ENCODE measurements at places on chromosomes 12 and 14. TPM values are rescaled to one million over a fixed set of nuclear protein-coding genes. Genes with fewer than 3 reads are reported as not detected.

- DNase-seq, result peak; percentile 21
These were observed 102.7 kb downstream of the DICER1 start for GRCh38 chr14:95054346-95055280.

GRCh38 chr12:128265566-128265965, 1.4 kb upstream of the TMEM132C start:
- no peak for DNase-seq

GRCh38 chr12:18160901-18161300, 70.9 kb upstream of the RERGL start:
- DNase-seq, result no peak

DNA sequence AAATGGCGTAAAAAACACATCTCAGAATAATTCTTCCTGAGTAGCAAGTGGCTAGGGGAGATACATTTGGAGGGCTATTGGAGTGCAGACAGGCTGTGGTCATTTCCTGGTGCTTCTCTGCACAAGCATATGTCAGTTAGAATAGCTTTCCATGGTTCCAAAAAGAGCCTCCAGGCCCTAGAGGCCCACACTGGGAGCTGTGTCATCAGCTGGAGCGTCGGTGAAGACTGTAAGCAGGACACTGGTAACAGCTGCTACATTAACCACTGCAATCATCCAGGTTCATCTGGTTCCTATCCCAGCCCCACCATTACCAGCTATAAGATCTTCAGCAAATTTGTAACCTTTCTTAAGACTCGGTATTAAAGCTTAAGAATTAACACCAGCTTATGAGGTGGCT, 31.7 kb upstream of the APPL2 start:
- no peak for DNase-seq

Gene TPH2
- total RNA-seq, result not detected

DNA sequence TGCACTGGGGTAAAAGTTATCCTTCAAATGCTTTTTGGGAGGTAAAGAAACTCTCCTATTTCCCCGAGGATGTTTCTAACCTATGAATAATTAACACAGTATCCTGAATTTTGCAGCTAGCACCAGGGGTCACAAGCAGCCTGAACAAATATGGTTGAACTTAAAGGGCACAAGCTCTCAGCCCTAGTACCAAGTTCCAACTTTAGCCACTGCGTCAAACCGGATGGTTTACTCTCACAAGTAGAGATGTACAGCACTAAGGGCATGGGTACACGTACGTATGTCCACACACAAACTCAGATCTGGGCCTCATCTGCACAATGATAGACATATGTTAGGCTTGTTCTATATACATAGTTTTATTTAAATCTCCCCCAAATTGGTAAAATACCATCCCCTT, 4.7 kb downstream of the CCDC88C start:
- DNase-seq, result peak; percentile 25

Gene ANO4
- 1.7 TPM for total RNA-seq

DNA sequence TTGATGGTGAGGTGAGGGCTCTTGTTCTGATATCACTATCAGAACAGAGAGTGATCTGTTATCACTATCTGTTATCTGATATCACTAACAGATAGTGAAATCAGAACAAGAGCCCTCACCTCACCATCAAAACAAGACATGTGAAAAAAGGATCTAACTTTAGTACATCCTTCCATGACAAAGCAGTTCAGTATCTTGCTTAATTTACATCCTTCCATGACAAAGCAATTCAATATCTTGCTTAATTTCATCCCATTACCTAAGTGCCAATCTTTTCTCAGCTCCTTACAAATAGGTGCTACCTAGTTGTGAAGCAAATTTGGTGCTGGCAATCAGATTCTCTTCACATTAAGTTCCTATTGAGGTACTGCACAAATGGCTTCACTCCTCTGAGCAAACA, 1865.6 kb upstream of the FLRT2 start:
- no peak for DNase-seq

Gene DIP2B
- total RNA-seq, result 73.4 TPM

DNA sequence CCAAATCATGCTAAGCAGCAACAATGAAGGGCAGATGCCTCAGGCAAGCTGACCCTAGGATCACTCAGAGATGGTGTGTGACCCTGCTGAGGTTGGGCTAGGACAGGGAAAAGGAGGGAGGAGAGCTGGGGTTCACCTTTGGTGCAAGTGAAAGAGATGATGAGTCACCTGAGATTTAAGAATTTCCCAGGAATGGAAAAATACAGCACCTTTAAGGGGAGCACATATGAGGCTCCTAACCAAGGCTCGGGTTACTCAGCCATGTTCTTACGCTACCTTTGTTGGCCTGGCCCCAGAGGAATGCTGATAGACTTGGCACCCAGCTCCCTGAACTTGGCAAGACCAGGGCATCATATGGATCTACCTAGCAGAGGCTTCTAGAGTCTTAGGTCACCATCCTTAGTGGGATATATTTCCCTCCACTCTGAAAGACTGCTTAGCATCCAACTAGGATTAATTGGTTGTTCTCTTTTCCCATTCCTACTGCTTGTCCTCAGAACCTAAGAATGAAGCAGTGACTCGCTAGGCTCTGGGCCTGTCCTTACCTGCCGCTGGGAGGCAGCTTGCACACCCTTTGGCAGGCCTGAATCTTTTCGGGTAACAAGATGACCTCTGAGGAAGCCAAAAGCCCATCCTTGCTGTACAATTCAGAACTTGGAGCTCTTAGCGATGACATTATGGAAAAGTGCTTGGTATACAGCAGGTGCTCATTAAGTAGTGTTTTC, 4.0 kb upstream of the NAA25 start:
- DNase-seq, result no peak

DNA sequence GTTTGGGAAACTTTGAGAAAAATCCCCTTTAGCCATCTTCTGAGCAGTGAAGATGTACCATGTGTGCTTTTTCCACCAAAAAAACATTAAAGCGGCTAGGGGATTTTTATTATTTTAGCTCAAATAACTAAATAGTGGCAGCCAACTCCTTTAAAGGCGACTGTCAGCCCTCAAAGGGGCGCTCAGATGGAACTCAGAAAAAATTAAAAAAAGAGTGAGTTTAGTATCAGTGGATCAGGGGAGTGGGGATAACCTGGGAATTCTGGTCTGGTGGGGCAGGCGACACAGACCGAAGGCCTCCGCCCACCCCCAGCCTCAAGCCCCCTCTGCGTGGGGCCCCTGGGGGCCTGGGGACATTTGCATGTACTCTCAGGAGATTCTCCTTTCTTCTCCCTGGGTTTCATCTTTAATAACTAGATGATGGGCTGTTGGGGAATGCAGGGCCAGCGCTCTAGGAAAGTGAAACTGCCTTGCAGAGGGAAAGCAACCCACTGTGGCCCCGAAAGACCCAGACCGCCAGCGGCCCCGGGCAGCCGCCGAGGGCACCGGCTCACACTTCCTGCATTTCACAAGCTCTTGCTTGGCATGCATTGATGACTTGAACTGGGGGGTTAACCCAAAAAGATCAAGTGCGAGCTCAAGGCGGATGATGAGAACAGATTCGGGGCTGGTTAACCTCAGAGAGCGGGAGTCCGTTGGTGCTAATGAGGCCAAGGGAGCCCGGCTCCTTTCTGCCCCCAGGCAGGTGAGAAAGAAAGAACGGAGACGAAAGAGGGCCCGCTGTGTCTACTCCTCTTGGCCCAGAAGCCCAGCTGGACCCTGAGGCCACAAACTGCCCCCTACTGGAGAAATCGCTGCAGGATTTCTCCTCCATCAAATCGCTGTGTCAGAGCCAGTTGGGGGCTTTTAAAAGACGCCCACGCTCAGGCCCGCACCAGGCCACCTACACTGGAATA, 7.3 kb upstream of the BATF start:
- peak; percentile 80 for DNase-seq

DNA sequence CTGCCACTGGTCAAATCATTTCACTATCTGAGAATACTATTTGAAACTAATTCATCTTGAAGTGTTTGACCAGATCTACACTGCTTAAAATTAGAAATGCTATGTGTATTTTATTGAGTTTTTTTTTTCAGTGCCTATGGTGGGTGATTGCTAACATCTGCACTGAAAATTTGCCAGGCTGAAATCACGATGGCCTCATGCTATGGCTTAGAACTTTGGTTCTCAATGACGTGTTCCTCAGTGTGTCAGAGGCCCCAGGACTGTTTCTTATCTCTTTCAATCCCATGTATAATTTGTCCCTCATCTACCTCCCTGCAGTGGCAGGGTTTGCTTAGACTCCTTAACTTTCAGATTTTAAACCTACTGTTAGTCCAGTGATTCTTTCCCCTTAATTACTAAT, 36.2 kb upstream of the NKX2-8 start:
- DNase-seq, result no peak

DNA sequence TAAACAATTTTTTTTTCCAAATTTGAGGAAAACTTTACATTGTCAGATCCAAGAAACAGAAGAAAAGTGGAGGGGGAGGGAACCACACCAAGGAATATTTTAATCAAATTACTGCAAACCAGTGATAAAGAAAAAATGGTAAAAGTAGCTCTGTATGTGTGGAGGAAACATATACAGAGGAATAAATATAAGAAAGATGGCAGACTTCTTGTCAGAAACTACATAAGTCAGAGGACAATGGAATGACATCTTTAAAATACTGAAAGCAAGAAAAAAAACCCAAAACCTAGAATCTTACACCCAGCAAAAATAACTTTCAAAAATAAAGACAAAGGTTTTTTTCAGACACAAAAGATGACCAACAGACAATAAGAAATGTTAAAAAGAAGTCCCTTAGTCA, 10.2 kb upstream of the LLPH start:
- DNase-seq, result no peak

DNA sequence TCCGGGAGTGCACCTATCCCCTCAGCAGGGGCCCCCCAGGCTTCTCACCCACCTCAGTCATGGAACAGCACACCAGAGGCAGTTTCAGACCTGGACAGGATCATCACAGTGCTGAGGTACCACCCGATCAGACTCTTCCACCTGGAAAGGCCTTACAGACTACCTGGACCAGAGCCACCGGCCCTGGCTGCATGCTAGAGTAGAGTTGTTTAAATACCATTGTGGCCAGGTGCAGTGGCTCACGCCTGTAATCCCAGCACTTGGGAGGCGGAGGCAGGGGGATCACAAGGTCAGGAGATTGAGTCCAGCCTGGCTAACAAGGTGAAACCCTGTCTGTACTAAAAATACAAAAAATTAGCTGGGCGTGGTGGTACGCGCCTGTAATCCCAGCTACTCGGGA, 61.5 kb downstream of the TSPAN11 start:
- DNase-seq, result no peak

DNA sequence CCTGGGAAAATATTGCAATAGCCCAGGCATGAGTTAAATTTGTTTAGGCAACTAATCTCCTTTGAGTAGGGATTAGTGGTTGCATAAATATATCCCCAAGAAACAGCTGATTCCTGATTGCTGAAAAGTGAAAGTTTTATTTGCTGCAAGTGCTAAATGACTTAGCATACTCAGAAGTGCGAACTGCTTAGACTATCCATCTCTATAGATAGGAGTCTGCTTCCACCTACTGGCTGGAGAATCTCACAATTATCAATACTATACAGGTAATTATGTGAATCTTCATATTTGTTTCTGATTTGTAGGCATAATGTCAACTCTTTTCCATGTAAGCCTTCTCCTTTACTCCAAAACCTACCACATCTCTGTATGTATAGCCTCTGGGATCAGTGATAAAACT, 12.0 kb upstream of the SLCO1B3 start:
- DNase-seq, result no peak

- no peak for DNase-seq
These were observed 74.5 kb upstream of the ATF1 start for GRCh38 chr12:50689437-50689836.

- DNase-seq, result no peak
These were observed 150.6 kb downstream of the ADCK1 start for GRCh38 chr14:77950371-77951063.

Gene KIF5A
- 2.5 TPM for total RNA-seq

- peak; percentile 51 for DNase-seq
These were observed 21.7 kb upstream of the MIA2 start for GRCh38 chr14:39212034-39212433.

DNA sequence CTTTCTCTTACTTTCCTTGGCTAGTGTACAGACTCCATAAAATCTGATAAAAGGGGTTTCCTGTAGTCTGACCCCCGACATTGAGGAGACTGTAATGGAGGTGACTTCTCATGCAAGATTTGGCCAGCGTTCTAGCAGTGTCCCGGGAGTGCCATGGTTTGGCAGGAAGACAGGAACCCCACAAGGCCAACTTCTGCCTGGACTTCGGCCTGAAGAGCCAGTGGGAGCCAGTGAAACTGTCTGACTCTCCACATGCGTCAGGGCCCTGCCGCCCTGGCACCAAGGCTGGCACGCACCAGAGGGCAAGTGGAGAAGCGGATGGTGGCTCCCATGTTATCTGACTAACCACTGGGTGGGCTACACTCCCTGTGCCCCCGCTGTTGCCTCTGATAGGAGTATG, 70.5 kb downstream of the TMEM260 start:
- DNase-seq, result no peak

DNA sequence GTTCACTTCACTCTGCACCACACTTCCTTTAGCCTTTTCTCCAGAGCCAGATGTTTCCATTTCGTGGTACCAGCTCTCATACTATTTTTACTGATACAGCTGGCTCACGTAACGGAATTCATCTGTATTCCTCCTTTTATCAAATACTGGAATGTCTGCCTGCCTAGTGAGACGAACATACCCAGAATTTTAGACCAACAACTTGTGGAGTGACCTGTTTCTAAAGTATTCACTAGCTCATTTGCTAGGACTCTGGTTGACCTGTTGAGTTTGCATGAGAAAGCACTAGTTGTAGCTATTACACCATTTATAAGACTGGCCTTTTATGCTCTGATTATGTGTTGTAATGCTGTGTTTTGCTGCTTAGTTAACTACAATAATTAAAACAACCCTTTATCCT, 22.6 kb downstream of the KCNA5 start:
- no peak for DNase-seq

Gene SIX6
- not detected for total RNA-seq

- no peak for DNase-seq
These were observed 28.4 kb downstream of the IRAK3 start for GRCh38 chr12:66217342-66217917.

DNA sequence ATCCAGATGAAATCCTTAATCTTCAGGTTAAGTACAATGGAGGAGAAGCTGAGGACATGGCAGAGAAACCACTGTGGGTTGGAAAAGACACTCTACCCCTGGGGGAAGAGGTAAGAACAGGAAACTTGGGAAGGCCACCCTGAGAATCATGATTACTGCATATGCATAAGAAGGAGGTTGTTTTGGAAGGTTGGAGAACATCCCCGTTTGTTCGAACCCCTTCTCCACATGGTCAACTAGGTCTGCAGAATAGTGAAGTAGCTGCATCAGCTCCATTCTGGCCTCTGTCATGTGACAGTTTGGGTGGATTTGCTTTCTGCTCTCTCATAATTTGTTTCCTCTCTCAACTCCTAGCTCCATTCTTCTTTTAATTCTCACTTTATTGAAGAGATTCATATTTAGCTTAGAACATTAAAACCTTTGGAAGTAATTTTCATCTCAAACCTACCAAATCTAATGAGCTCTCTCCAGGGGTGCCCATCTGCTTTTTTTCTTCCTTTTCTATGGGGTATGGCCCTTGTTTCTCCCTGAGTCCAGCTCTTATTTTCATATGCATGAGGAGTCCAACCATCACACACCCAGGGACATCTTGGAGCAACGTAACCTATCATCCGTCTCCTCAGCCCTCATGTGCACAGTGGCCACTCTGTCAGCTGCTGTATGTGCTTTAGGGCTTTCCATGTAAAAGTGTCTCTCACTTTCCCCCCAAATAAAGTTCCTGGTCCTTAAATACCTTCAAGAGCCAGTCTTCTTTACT, 820.3 kb downstream of the TMEM121 start:
- DNase-seq, result no peak

Gene RHEBL1
- total RNA-seq, result not detected
